ENCODE measurements at places on chromosomes 7 and 10.

- peak; percentile 79 for DNase-seq
Observed at GRCh38 chr7:107874605-107875446, 16.2 kb upstream of the DLD start.

- DNase-seq, result no peak
Observed at GRCh38 chr7:114364151-114364550, 50.5 kb upstream of the FOXP2 start.

- no peak for DNase-seq
Observed at GRCh38 chr10:89092439-89092838, 101.8 kb downstream of the FAS start.

GRCh38 chr10:1989090-1989489, 251.8 kb upstream of the ADARB2 start:
- no peak for DNase-seq
